ENCODE measurements at places on chromosomes 1 and 21.

- DNase-seq, result peak; percentile 23
Measured at GRCh38 chr1:51313268-51313852, 17.0 kb downstream of the TTC39A start.

DNA sequence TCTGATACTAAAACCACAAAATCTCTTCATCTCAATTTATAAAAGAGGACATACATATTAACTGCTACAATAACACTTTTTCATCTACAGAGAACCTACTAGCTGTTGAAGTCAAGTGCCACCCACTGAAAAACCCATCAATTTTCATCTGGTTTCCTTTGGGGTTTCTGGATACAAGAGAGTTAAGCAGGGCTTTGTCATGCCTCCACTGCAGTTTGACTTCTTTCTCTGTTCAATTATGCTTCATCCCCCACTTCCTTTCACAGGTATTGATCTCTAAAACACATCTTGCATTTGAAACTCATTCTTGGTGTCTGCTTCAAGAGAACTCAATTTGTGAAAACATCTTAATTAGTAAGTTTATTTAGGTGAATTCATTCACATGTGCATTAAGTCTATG is 60.5 kb upstream of the ANGPTL3 start:
- no peak for DNase-seq

GRCh38 chr1:239976130-239976968 is 115.3 kb upstream of the FMN2 start:
- peak; percentile 64 for DNase-seq

GRCh38 chr1:213659580-213660547 is 327.9 kb upstream of the PROX1 start:
- no peak for DNase-seq

- DNase-seq, result no peak
Measured at GRCh38 chr1:227854189-227854588, 38.7 kb downstream of the PRSS38 start.

DNA sequence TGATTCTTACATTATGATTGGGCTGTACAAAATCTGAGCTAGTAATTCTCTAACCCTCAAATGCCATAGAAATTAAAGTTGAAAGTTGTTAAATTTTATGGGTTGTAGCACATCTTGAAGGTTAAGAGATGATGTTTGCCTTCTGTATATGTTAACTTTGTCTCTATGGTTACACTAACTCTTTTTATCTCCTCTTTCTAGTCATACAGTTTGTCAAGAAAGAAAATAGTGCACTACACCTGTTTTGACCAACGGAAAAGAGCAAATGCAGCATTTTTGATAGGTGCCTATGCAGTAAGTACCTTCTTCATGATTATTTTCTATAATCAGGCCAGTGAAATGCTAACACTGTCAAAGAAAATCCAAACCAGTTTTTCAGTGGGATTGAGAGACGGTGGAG is 38.2 kb downstream of the CDC14A start:
- DNase-seq, result no peak

GRCh38 chr1:41383094-41383852 is 22.0 kb downstream of the FOXO6 start:
- peak; percentile 60 for DNase-seq

- no peak for DNase-seq
Measured at GRCh38 chr21:23887725-23888306, 1719.5 kb downstream of the MRPL39 start.

DNA sequence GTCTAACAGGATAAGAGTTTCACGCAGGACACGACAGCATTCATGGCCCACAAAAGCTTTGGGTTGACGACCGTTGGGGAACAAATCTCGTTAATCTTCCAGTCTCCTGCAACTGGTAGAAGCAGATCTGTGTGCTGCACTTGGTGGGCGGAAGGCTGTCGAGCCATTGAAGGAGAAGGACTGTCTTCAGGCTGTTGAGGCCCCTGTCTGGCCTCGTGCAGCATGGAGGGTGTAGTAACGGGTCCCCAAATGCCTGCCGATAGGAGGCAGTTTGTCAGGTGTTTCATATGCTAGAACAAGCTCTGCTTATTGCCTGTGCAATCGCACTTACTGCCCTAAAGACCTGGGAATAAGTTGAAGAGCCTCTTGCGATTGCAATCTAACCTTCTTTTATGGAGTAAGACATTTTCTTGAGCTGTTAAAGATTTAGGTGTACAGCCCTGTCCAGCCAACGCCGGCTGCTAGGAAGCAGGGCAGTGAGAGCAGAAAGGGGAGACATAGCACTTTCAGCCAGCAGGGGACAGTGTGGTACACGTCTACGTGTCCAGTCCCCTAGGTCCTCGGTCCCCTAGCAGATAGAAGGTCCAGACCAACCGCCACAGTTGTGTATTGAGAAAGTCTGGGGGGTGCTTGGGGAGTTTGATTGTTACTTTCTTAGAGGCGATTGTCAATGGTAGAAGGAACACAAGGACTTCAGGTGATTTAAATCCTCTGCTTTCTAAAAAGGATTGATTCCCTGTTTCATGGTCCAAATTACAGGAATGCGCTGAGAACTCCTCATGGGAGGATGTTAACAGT is 102.3 kb upstream of the TMPRSS2 start:
- peak; percentile 65 for DNase-seq

GRCh38 chr1:155850345-155850744 is 6.7 kb downstream of the GON4L start:
- no peak for DNase-seq

DNA sequence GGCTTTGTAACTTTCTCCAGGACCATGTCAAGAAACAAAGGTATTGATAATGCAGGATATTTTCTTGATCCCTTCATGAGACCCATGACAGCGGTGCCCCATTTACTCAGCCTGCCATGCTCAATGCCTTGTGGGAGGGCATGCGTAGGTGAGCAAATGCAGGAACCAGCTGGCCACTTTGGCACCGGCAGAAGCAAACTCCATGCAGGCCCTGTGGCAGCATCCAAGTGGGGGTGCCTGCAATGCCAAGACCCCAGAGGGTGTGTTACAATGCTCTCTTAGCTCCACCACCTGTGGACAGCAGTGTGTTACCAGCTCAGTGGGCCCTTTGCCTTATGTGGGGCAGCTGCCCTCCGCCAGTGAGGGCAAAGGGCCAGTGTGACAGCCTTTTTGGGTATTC is 108.1 kb downstream of the ATP1B1 start:
- no peak for DNase-seq

DNA sequence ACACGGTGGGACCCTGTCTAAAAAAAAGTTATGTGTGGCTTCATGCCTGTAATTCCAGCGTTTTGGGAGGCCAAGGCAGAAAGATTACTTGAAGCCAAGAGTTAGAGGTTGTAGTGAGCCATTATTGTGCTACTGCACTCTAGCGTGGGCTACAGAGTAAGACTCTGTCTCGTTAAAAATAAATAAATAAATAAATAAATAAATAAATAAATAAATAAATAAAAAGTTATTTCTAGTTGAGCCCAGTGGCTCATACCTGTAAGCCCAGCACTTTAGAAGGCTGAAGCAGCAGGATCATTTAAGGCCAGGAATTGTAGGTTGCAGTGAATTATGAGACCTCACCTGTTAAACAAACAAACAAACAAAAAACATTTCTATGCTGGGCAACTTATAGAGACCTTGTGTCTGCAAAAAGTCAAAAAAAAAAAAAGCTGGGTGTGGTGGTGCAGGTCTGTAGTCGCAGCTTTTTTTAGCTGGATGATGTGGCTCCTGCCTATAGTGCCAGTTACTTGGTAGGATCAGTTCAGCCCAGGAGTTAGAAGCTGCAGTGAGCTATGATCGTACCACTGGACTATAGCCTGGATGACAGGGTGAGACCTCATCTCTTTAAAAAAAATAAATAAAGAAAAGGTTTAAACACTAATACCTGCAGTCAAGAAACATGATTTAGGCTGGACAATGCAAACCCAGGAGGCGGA is 25.6 kb downstream of the GON4L start:
- DNase-seq, result no peak

- DNase-seq, result no peak
Measured at GRCh38 chr1:211732293-211732980, 57.0 kb upstream of the NEK2 start.

GRCh38 chr1:229153955-229154548 is 116.9 kb upstream of the RAB4A start:
- DNase-seq, result no peak

- DNase-seq, result no peak
Measured at GRCh38 chr1:188584119-188584518, 1755.4 kb downstream of the PLA2G4A start.

DNA sequence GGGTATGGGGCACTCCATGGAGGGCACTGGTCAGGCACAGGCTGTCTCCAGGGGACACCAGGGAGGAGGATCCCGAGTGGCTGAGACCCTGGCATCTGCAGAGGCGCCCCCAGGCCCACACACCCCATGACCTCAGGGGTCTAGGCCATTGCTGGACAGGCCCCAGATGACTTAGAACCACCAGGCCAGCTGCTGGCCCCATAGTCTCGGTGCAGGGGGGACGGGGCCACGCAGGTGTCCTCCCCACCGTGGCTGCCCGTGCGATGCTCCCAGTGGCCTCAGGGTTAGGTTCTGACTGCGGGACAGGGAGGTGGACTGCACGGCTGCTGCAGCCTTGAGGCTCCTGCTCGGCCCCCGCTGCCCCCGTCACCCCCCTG is 44.0 kb downstream of the MORN1 start:
- no peak for DNase-seq

DNA sequence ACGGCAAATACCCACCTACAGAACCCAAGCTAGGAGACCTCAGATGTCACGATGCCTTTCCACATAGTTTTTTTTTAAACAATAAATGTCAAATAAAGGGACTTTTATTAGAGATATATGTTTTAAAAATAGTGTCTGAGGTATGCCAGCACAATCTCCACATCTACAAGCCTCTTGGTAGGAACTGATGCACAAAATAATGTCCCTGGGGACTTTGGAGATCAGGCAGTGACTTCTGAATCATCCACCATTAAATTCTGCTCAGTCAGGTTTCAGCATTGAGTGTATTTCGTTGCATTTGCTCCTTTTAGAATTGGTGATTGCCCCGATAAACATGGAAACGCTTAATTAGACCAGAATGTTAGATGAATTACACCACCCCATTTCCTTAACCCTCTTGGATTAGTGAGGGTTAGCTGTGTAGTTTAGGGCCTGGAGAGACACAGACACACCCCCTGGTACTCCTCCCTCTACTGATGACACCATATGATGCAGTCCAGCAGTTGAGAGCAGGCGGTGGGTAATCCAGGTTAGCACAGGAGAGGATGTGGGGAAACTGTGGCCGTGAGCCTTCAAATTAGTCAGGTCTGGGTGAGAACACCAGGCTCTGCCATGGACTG is 33.6 kb downstream of the LGR6 start:
- DNase-seq, result no peak

DNA sequence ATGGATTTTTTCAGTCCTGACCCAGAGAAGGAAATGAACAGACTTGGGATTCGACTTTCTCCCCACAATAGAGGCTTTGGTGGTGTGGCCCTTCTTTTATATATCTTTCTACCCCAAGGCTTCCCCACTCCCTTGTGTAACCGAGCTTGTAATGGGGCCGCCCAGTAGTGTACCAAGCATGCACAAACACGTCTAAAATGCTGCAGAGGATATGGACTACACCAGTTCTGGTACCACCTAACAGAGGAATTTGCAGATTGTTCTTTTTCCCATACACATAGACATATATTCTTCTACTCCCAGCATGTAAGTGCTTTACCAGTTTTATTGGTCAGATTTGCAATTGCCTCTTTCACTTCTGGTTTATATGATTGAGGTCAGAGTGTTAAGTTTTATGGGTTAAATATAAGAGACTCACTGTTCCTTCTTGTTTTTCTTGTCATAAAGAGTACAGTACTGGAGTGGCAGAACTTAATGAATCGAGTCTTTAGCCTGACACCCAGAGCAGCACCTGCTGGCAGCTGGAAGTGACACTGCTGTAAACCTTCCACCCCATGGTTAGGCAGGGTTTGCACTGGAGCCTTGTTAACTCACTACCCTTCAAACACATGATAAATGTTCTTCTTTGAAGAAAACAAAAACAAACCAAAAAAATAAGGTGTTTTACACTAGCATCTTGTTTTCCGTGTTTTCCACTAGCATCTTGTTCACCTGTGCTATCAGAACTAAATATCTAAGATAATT is 198.6 kb downstream of the PTPRC start:
- DNase-seq, result no peak

- no peak for DNase-seq
Measured at GRCh38 chr21:40158366-40158765, 291.1 kb downstream of the PCP4 start.

DNA sequence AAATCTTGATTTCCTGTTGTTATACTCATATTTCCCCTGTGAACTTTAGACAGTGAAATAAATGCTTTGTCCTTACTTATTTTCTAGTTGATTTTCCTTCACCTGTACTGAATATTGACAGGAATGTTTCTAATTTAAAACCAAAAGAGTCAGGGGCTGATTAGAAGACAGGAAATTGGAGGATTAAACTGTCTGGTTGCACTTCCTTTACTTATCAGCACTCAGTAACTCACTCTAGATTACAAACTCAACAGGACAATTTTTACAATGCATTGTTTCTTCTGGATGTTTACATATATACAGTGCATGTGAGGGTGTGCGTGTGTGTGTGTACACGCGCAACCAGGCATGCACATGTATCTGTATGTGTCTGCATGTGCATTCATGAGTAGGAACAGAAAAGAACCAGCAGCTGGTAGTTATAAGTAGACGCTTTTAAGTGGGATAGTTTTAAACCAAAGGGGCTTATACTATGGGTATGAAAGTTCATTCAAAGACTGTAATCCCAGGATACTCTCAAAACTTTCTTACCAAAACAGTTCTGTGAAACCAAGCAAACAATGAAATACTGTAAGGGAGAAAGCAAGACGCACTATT is 212.0 kb upstream of the NFIA start:
- DNase-seq, result no peak

DNA sequence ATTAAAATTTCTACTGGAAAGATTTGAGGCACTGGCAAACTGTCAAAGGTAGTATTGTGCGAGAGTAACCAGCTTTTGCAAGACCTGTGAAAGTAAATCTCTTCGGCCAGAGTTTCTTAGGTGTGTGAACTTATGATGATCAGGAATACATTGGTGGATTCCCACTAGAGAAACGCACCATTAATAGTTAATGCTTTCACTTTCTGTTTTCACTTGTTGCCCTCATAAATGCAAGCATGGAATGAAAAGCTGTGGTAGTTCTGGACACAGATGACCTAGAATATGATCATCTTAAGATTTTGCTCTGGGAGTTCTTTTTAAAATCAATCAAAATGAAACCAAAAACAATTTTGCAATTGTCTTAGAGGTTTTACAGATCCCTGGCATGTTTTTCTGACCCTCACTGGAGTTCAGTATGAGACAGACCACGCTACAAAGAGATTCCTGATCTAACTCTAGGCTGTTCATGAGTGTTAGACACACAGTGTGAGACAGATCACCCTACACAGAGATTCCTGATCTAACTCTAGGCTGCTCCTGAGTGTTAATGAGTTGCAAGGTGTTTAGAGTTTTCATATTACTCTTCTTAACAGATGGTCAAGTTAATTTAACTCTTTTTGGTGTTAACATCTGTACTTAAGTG is 98.8 kb downstream of the SDCCAG8 start:
- peak; percentile 22 for DNase-seq

GRCh38 chr1:125085720-125086591 is 3901.2 kb downstream of the SRGAP2C start:
- DNase-seq, result no peak

GRCh38 chr1:93155335-93155734 is 24.9 kb downstream of the TMED5 start:
- peak; percentile 15 for DNase-seq

- no peak for DNase-seq
Measured at GRCh38 chr1:224779536-224779935, 149.9 kb upstream of the DNAH14 start.
